SHP77 (cell line): ENCODE measurements at places on chromosomes 3 and 15.

DNA sequence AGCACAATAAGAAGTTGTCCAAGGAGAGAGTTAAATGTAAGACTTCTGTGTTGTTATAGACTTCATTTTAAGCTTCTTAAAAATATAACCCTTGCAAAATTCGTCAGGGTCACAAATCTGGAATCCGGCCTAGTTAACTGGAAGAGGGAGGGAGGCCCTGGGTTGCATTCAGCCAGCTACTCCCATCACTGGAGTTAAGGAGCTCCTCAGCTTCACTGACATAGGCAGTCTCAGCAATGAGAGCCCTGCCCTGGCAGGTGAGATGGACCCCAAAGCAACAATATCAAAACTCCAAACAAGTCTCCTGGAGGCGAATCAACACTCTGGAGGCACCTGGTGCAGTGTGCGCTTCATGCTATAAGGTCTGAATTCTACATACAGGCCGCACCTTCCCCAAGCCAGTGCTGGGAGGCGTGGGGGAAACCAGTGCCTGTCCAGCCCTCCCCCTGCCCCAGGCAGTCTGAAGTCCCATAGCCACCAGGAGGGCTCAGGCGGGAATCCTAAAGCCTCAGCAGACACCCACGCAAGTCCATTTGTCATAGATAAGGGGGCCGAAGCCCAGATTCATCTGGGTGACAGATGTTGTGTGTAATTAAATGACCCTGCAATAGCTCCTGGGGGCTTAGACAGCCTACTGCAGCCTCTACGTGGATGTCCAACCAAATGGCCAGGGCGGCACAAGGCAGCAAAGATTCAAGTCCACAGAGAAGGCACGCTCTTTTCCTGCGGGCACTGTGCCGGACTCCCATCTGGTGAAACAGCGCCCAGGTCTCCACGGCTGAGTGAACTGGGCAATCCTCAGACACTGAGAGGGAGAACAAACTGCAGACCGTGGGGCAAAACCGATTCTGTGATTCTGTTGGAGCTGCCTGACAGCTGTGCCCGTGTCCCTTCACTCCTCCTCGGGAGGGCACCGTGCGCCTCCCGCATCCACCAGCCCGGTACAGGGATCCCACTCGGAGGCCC lies 64.9 kb downstream of the ATP10A start:
- DNase-seq: no peak

DNA sequence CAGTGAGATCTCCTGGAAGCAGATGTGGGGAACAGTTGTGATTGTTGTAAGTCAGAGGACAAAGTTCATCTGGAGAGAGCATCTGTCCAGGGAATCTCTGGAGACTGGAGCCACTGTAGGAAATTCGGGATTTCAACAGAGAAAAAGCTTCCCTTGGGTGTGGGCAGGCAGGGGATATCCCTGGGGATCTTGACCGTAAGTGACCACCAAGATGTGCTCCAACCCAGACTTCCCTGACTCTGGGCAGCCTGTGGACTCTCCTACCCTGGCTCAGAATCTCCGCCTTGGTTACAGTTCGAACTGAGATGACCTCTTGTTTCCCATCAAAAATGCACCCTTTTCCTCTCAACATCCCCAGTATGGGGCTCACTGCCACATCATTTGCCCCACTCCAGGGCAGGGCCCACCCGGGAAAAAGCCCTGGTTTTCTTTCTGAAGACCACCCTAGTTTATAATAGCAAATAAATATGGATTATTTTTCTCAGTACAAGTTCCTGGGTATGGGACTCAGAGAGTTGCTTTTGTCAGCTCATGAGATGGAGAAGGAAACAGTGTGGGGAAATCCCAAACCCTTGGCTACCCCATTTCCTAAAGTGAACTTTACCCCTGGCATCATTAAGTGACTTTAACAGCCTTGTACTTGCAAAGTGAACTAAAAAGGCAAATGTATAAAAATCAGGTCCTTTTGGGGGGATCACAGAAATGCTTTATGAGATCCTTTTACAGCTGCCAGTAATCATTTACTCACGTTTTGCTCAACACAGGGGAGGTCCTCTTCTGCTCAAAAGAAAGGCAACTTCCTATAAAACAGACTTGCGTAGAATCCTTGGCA lies 89.9 kb downstream of the CCNL1 start:
- no peak for DNase-seq

DNA sequence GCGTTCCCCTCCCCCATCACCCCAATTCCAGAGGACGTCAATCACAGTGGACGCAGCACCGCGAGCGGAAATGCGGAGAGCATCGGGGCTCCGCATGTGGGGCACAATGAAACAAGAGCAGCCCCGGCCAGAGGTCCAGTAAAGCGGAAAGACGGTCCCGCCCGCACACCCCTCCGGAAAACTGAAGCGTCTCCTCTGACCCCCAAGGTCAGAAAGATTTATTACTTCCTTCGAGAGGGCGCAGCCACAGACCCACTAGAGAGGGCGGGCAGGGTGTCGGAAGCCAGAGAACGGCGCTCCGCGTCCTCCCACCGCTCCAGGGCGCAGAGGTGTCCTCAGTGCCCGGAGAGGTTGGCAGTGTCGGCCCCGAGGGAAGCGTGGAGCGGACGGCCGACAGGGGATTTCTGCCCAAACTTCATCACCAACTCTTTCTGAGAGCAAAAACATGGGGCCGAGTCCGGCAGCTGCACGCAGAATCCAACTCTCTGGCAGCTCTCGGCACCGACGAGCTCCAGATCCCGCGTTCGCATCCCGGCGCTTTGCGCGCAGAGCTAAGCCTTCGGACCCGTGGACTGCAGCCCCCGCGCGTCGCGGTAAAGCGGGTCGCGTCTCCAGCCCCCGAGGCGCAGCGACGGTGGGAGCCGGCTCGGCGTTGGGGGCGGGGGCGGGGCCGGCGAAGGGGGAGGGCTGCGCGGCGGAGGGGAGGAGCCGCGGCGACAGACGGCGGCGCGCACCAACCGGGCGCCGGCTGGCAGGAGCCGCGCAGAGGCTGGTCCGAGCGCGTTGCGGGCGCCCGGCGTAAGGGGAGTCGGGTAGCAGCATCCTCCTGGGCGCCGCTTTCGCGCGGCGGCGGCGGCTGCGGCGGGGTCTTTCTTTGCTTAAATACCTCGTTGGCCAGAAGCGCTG lies at the start of gene CHST2:
CHST2 (plus strand) TSS at position 763 of the 906 bp plus-strand sequence. CDS start 1,046 bp downstream, outside the sequence.
- no peak for DNase-seq

- DNase-seq: no peak
Observed at GRCh38 chr15:57330619-57331340, 45.5 kb upstream of the CGNL1 start.
